ENCODE measurements at places on chromosomes 5 and 9.

GRCh38 chr9:100038472-100038871 lies 60.3 kb downstream of the ERP44 start:
- DNase-seq = no peak

- no peak for DNase-seq
Measured at GRCh38 chr5:132072528-132072927, 1.1 kb upstream of the CSF2 start.

- peak; percentile 53 for DNase-seq
Measured at GRCh38 chr9:114155263-114155994, at the start of gene COL27A1. Gene COL27A1, plus strand, starts transcription at chr9:114155537. Its CDS starts 414 bp downstream, at chr9:114155951.

GRCh38 chr5:13558408-13558807 lies 386.1 kb downstream of the DNAH5 start:
- DNase-seq = no peak

DNA sequence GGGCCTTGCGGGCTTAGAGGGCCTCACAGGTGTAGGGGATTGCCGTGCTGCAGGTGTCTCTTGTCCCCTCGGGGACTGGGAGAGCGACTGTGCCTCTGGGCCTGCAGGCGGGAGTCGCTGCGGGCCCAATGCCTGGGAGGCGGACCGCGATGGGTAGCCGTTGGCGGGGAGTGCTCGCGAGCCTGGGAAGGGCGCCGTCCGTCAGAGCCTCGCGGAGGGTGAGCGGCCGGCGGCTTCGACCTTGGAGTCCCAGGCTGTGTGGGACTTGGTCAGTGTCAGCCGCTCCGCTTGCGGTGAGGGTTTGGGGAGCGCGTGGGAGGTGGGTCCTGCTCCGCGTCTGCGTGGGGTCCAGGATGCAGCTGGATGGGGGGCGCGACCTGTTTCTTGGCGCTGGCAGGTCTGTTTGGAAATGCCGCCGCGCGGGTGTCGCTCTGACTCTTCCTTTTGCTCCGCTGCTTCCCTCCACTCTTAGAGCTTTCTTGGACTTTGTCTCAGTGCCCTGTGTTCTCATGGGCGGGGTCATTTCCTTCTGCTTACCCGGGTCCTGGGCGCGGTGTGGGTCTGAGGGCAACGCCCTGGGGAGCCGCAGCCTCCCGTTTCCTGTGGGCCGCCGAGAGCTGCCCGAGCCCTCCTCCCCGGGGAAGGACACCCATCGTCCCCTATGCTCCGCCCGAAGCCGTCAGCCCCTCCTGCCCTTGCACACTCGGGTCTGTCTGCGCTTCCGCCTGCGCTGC lies 88.9 kb upstream of the CACNA1B start:
- no peak for DNase-seq

DNA sequence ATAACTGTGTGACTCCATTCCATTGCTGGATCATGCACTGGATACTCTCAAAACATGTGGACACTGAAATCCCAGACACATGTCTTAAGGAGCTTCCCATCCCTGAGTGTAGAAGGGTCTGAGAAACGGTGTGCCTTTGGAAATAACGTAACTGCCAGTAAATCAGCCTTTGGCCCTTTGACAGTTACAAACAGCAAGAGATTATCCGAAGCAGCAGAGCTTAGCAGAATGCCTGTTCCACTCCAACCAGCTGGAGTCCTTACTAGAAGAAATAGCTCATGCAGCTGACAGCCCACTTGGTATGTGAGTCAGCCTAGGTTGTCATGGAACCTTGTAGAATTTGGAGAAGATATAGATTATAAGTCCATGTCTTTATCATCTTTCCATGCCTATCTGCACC lies 7.0 kb downstream of the TMEM252 start:
- DNase-seq = no peak

- DNase-seq = no peak
Measured at GRCh38 chr9:87141124-87141523, 193.8 kb upstream of the GAS1 start.

Measured in gastrocnemius medialis (tissue), 4 donors.